Astrocyte of the cerebellum (primary cell): ENCODE measurements at places on chromosomes 12 and 14.

DNA sequence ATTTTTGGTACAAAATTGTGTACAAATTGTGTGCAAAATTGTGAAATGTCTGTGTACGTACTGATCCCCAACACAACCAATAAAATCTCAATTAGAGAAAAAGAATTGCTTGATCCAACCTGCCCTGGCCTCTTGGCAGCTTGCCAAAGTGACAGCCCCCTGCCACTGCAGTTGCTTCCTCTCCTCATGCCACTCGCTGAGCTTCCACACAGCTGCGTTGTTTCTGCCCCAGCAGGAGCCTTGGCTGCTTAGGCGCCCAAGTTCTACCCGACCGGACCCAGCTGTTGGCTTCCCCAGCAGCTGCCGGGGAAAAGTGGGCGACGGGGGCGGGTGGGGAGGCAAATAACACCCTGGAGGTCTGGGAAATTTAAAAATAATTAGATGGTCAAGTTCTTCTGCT is 171.8 kb upstream of the ATF7IP start:
- no peak for DNase-seq

DNA sequence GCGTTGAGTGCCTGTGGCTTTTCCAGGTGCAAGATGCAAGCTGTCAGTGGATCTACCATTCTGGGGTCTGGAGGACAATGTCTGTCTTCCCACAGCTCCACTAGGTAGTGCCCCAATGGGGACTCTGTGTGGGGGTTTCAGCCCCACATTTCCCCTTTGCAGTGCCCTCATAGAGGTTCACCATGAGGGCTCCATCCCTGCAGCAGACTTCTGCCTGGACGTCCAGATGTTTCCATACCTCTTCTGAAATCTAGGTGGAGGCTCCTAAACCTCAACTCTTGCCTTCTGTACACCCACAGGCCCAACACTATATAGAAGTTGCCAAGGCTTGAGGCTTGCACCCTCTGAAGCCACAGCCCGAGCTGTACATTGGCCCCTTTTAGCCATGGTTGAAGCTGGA is 52.9 kb downstream of the PRKCH start:
- no peak for DNase-seq

GRCh38 chr14:69460093-69460701 is 24.3 kb upstream of the PLEKHD1 start:
- peak; percentile 76 for DNase-seq

DNA sequence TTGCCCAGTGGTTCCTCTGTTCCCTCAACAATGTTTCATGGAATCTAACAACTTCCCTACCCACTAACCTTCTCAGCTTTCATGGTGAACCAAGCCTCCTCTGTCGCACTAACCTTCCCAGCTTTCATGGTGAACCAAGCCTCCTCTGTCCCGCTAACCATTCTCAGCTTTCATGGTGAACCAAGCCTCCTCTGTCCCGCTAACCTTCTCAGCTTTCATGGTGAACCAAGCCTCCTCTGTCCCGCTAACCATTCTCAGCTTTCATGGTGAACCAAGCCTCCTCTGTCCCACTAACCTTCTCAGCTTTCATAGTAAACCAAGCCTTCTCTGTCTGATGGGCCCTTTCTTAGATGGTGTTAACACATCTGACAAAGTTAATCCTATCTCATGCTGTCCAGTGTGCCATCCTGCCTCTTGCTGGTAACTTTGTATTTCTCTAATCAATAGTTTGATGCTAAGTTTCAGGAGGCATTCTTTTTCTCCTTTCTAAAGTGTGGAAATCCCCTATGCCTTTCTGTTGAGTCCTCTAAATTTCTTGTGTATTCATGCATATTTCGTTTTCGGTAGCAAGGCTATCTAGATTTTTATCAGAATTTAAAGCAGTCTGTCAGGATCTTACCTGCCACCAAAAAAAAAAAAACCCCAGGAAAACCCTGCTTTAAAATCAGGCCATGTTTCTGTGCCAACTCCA is 26.8 kb upstream of the KCNK13 start:
- DNase-seq = no peak

GRCh38 chr14:92565718-92566115 is 52.1 kb downstream of the RIN3 start:
- DNase-seq = no peak

- DNase-seq = peak; percentile 15
Observed at GRCh38 chr14:102629808-102630350, 37.4 kb downstream of the RCOR1 start.
